ENCODE measurements at places on chromosomes 2 and 18.

DNA sequence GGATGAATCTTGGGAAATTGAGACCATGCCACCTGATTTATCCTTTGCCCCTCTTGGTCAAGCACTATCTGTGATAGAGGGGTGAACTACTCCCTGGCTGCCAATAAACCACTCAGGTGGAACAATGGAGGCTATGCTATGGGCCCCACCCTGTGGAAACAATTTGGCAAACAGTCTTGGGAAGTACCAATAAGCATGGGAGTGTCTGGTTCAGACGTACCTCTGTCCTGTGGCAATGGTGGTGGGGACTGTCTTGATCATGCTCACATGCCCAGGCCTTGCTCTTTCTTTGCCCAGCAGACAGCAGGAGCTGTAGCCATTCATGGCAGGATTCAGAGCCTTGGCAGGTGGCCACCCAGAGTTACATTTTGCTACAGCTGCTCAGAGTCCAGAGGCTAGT, 658.7 kb downstream of the KCNJ3 start:
- no peak for DNase-seq

GRCh38 chr2:241890524-241891235, 21.2 kb downstream of the RTP5 start:
- no peak for DNase-seq

- DNase-seq: no peak
Measured at GRCh38 chr2:178865146-178865936, 58.1 kb upstream of the TTN start.

- peak; percentile 93 for DNase-seq
Measured at GRCh38 chr2:1707771-1708418, 36.4 kb downstream of the PXDN start.

- no peak for DNase-seq
Measured at GRCh38 chr18:41899535-41899934, 55.5 kb upstream of the PIK3C3 start.

- DNase-seq: no peak
Measured at GRCh38 chr2:241776336-241777169, at the start of gene GAL3ST2. TSS of gene GAL3ST2 (plus strand) at chr2:241776822. CDS start at chr2:241776956, 134 bp downstream.

- peak; percentile 53 for DNase-seq
Measured at GRCh38 chr2:54767921-54768320, 44.5 kb downstream of the EML6 start.

DNA sequence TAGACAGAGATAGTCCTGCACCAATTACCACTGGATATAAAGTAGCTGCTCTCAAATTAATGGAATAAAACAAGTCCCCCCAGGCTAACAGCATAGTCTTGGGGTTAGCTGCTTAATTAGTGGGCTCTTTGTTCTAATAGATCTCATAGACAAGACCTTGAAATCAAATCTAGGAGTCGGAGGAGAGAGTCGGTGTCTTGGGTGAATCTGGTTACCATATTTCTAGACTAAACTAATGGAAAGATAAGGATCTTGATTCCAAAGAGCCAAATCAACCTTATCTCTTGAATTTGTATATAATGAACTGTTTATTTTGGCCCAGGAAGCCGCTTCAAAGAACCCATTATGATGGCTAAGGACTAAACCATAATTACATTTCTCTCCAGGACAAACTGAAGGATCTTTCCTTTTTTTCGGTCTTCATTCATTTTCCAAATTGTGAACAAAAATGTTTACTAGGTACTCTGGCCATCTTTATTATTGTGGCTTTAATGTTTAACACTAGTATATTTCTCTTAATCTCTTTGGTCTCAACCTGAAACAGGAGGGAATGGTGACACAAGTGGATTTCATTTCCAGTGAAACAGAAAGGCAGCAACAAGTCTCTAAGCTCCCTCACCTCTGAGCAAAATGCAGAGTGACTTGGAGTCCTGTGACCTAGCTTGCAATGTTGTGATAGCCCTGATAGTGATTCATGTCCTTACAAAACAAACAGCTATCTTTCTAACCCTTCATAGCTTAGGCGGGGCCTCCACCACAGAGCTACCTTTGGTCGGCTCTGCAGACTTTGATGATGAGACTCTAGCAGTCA, 137.9 kb upstream of the PARD3B start:
- peak; percentile 9 for DNase-seq

DNA sequence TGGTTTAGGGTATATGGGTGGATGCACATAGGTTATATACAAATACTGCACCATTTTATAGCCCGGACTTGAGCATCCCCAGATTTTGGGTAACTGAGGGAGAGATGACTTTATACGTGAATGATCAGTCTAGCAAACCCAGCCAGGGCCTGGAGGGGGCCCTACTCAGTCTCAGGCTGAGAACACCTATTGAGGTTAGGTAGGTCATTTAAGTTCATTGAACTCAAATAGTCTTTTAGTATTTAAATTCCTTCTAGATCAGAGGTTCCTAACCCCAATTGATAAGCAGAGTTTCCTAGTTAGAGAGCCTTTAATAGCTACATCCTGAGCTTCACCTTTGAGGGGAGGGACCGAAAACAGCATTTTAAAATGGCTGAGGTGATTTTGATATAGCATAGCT, 487.0 kb downstream of the DCC start:
- DNase-seq: no peak

DNA sequence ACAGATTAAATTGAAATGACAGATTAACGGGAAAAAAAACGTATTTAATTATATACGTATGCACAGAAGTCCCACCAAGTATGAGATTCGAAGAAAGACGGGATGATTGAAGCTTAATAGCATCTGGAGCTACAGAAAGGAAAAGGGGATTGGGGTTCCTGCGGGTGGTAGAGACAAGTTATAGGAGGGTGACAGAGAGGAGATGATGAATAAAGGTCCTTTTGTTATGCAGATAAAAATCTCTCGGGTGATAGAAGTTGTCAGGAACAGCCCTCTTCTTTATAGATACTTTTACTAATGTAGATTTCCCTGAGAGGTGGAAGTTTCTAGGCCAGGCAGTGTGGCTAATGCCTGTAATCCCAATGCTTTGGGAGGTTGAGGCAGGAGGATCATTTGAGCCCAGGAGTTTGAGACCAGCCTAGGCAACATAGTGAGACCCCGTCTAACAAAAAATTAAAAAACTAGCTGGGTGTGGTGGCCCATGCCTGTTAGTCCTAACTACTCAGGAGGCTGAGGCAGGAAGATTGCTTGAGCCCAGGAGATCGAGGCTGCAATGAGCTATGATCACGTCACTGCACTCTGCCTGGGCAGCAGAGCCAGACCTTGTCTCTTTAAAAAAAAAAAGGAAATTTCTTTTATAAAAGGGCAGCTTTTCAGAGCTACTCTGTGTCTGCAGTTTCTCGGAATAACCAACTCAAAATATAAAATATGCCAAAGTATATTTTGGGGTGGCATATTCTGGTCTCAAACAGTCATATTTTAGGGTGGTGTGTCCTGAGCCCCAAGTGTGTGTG, 113.0 kb downstream of the STPG4 start:
- no peak for DNase-seq

DNA sequence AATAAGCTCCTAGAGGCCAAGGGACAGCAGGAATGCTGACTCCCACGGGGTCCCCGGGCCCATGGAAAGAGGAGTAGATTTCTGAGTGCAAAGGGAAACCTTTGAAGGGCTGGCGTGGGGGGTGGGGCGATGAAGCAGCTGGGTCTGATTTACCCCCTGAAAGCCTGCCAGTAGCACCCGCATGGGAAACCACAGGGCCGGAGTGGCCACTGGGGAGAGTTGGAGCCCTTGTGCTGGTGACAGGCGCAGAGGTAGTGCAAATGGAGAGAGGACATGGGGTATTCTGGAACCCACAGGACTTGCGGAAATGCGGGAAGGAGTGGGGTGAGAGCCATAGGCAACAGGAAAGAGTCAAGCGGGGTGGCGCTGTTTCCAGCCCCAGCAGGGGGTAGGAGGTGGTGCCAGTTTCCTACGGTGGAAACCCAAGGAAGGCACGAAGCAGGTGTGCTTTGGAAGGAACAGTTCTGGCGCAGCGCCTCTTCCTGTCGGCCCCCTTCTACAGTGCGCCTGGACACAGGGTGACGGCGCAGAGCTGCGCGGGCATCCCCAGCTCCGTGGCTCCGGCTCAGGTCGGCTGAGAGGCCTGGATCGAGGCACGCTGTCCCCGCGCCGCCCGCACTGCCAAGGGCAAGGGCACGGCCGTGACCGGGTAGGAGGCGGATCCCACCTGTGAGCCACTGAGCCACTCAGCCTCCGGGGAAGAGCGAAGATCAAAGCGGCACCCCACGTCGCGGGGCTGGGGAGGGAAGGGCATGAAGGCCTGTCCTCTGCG, 149.0 kb upstream of the GLI2 start:
- no peak for DNase-seq

DNA sequence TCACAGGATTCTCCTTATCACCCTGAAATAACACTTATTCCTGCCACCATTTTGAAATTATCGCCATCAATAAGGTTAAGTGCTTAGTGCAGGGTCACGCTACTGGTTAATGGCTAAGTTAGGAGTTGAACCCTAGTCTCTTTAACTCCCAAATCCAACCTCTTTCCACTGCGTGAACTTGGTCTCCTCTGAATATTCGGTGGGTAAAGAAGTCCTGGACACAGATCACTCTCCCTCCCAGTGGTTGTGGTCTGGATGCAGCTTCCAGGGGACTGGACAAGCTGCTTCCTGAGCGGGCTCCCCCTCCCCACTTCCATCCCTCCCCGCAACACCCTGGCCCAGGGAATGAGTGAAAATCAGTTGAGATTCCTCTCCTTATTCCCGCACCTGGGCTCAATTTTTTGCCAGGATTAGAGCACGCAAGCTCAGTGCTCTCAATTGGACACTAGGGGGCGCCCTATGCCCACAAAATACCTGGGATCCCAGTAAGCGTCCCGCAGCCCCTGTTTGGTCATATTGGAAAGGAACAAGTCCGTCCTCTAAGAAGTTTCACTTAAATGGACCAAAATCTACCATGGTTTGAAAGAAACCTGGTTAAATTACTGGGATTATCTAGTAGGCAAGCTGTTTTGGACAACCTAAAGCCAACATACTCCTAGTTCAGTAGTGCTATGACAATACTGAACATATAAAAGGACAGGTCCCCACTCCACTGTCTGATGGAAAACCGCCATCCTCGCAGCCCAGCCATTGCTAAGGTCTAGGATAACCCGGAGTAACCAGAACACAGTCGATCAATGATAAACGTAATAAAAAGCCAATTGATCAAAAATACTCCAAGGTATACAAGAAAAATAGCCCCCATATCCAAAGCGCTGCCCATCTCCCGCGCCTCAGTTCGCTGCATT, 40.4 kb downstream of the DHRS9 start:
- DNase-seq: peak; percentile 40

DNA sequence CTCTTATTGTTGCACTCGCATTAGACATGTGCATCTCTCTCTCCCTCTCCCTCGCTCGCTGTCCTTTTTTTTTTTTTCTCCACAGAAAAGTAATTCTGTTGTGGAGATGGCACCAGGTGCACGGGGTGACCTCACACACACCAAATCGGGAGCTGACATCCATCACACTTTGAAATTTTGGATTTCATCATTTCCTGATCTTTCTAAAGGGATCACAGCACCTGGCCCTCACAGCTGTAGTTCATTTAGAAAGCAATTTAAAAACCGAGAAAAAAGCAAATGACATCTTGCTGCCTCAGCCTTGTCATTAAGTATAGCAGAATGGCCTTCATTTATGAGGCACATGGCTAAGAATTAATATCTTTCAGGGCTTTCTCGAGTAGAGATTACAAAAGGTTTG, 717.2 kb downstream of the RNF144A start:
- DNase-seq: no peak

DNA sequence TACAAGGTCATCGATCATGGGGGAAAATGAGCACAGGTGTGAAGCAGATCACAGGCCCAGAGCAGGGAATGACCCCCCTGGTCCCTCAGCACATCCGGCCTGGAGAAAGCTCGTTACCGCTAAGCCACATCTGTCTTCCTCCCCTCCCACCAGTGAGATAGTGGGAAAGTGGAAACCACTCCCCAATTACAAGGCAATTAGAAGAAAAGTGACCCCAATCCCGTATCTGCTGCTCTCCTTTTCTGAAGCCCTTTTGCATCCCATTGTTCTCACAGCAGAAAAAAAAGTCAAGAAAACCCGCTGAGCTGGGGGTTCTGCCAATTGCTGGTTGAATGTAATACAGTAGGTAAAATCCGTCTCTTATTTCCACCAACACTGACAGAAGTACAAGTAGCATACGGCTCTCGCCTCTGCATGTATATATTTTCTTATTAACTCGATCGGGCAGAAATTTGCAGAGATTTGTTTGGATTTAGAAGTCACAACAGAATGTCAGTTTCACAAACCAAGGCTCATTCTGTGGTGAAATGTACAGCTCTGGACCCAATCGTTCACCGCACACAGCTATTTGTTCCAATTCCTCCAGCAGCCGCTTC, 287.0 kb downstream of the TCF4 start:
- no peak for DNase-seq

DNA sequence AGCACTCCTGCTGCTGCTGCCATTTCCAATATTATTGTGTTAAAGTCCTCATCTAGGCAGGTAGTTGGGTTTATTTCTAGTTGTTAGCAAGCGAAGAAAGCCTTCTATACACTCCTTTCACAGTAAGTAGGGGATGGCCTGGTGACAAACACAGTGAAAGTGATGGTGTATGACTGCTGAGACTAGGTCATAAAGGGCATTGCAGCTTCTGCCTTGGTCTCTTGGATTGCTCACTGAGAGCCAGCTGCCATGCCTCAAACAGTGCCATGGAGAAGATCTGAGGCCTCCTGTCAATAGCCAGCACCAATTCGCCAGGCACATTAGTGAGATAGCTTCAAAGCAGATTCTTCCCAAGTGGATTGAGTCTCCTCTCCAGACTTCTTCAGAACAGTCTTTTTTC, 27.6 kb upstream of the MSTN start:
- no peak for DNase-seq

- DNase-seq: no peak
Measured at GRCh38 chr18:32867936-32868335, 95.1 kb upstream of the KLHL14 start.

DNA sequence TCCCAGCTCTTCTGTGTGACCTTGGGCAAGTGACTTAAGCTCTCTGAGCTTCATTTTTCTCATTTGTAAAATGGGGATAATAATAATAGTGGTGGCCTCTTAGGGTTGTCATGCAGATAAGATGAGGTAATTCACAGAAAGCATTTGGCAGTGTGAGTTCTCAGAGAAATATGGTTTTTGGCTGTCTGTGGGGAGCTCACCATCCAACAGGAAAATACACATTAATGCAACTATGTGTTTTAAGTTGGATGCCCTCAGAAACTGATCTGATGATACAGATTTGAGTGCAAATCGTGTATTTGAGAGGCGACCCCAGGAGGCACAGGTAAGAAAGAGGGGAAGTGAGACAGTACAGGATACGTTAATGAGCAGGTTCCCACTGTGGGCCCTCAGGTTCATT, 56.1 kb upstream of the SPRED2 start:
- DNase-seq: no peak

- DNase-seq: no peak
Measured at GRCh38 chr18:36693931-36694620, 134.7 kb downstream of the TPGS2 start.

DNA sequence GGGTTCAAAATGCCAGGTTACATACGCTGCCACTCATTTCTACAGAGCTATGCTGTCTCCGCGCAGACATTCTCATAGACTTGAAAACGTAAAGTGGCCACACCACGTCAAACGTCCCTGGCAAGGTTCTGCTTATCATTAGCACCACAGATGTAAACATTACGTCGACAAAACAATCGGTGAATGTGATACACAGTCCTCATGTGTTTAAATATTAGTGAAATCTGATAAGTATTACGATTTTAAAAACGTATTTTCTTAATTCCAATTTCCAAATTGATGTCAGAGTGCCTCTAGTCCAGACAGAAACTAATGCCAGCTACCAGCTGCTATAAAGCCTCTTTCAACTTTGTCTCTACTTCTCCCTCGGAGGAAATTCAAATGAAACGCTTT, 1.2 kb downstream of the STK17B start:
- peak; percentile 64 for DNase-seq
